ENCODE measurements at places on chromosomes 4 and X.

DNA sequence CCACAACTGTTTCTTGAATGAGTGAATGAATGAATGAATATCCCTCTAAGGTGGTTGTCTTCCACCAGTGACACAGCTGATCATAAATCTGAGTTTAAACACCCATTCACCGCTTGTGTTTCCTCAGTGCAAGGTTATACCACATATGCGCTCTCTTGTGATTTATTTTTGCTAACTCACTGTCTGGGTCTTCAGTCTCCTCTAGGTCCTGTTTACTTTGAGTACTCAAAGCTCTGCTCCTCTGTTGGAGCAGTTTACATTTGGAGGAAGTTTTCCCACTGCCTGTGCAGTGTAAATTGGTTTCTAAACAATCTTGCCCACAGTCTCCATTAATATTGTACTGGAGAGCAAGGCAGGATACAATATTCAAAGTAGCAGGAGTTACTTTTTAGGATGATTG lies 212.6 kb upstream of the JADE1 start:
- no peak for DNase-seq

GRCh38 chrX:16119353-16120220 lies 3.8 kb upstream of the GRPR start:
- DNase-seq, result no peak

GRCh38 chr4:151687021-151687640 lies 73.7 kb downstream of the GATB start:
- DNase-seq, result no peak

GRCh38 chrX:4964112-4964511 lies 1250.7 kb upstream of the PRKX start:
- DNase-seq, result no peak

DNA sequence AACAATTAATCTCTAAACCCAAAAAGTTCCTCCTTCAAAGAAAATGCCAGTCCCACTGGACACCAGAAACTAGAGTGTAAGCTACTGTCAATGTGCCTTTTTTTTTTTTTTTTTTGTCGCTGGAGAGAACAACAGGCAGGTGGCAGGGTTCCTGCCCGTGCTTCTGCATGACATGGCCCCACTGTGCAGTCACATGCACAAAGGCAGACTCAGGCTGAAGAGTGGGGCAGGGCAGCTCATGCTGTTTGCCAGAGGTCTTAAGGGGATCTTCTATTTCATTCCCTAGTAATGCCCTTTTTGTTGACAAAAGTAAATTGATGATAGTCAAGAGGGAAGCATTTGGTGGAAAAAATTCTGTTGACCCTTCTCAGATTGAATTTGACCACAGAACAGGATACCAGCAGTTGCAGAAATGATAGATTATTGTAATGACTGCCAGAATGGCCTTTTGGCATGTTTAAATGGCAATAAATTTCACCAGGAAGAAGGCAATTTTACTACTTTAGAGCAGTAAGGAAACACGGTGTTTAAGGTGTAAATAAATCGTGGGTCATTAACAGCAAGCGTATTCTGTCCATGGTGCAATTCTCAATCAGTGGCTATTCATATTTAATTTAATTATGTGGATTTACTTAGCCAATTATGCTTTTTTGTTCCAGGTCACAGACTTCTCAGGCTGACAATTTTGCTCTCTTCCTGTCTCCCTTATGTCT lies 80.9 kb downstream of the NKX6-1 start:
- DNase-seq, result peak; percentile 53

- DNase-seq, result no peak
Measured at GRCh38 chr4:151653548-151653918, 107.3 kb downstream of the GATB start.

DNA sequence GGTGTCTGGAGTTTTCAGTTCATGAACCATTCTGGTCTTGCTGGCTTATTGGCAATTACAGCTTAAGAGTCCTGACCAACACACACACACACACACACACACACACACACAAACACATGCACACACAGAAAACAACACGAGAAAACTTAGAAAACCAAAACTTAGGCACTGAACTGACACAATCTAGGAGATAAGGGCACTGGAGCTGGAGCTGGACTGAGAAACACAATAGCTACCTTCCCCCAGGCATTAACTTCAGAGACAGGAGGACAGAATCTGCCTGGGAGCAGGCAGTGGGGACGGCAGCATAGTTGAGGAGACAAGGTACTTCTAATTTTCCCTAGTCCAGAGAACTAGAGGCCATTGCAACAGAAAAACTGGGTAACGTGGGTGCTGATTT lies 62.3 kb downstream of the LNX1 start:
- no peak for DNase-seq

GRCh38 chr4:169485791-169486742 lies 126.3 kb downstream of the NEK1 start:
- peak; percentile 30 for DNase-seq

GRCh38 chr4:169189372-169189771 lies 81.4 kb downstream of the SH3RF1 start:
- DNase-seq, result no peak

DNA sequence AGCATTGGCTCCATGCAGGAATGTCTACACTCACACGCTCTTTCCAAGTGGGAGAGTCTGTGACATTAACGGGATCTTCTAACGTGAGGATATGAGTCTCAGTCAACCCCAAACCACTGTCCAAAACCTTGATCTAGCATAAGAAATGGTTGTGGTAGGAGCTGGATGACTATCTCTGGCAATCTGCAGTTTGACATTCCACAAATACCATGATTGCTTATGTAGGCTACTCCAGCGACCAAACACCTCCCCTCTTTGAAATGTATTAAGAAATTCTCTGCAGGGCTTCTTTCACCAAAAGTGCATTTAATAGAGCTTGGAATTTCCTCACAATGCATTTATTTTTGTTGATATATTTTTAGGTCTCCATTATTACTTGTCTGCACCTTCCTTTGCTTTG lies 14.1 kb upstream of the STX18 start:
- no peak for DNase-seq

GRCh38 chr4:100113096-100113495 lies 77.2 kb downstream of the DDIT4L start:
- DNase-seq, result no peak

- DNase-seq, result no peak
Measured at GRCh38 chrX:123924186-123924585, 37.3 kb upstream of the STAG2 start.

- DNase-seq, result no peak
Measured at GRCh38 chr4:120765260-120765680, 157.3 kb downstream of the PRDM5 start.

- no peak for DNase-seq
Measured at GRCh38 chr4:55507612-55508011, 39.1 kb downstream of the CLOCK start.

DNA sequence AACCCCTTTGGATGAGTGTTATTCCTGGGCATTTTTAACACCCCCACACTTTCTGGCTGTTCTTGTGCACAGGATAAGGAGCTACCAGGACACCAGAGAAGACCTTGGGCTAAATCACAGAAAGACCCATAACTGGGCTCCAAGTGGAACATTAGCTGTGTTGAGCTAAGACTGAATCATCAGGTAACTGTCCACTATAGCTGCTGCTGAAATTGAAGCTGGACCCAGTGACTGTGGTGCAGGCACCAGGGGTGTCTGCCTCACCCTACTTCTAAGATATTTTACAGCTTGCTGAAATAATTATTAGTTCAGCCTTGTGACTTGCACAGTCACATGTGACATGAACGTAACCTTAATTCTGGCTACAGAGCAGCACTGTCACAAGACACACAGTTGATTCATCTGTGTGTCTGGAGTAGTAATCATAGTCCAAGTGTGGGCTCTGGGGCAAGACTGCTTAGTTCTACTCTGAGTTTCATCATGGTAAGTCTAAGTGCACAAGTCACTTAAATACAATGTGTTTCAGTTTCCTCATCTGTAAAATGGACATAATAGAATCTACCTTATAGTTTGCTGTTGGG lies 127.4 kb downstream of the SLC39A8 start:
- DNase-seq, result no peak

- no peak for DNase-seq
Measured at GRCh38 chrX:97858592-97858991, 974.9 kb downstream of the RPA4 start.

GRCh38 chr4:84691170-84691691 lies 108.3 kb downstream of the CDS1 start:
- no peak for DNase-seq

GRCh38 chr4:111494471-111494870 lies 650.8 kb upstream of the FAM241A start:
- DNase-seq, result no peak

DNA sequence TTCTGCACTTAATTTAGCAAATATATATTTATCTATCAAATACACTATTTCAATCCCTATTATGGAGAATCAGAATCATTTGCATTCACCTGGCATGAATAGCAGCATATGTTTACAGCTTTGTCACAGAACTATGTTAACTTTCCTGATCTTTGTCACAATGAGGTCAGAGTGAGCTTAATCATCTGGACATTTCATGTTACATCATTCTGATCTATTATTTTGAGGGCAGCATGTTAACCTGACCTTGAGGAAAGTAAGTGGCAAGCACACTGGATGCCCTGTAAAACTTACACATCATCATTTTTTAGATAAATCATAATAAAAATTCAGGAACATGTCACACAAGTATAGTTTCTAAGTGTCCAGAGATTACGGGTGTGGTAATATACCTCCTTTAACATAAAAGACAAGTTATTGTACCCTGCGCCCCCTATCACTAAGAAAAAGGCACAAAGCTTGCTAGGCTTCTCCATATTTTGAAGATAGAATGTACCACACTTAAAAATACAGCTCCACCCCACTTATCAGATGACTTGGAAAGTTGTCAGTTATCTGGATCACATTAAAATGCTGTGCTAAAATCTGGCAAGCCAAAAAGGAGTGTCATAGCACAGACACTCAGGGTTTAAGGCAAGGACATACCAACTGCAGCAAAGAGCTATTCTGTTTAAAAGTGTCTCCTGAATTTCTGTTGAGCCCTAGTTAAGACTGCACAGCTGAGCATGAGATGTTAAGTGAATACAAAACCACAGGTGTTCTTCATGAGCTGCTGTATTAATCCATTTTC lies 182.7 kb upstream of the FAT4 start:
- no peak for DNase-seq

DNA sequence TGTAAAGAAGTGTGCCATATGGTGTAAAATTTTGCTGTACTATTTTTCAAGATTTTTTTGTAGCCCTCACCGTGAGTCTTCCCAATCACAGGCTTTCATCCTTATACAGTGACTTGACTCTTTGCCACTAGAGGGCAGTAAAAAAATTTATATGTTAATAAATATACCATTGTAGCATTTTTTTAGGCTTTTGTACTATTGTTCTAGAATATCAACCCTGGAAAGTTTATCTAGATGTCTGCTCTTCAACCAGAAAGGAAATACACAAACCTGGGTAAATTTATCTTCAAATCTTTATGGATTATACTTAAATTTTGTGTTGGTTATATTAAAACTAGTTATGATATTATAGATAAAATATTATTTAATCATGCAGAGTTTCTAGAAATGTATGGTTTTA lies 235.3 kb downstream of the TENM3 start:
- DNase-seq, result peak; percentile 81

DNA sequence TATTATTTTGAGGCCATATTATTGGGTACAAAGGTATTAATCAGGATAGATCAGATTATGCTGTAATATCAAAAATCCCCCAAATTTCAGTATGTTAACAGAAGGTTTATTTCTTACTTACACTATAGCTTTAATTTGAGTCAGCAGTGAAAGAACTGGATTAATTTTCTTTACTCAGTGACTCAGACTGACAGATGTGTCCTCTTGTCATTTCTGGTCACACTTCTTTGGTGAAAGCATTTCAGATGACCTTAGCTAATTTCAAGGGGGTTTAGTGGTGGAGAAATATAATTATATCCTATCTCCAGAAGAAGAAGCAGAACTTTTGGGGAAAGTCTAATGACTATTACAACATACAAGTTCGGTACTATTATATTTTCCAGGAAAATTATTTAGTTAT lies 12.4 kb downstream of the DDIT4L start:
- no peak for DNase-seq

DNA sequence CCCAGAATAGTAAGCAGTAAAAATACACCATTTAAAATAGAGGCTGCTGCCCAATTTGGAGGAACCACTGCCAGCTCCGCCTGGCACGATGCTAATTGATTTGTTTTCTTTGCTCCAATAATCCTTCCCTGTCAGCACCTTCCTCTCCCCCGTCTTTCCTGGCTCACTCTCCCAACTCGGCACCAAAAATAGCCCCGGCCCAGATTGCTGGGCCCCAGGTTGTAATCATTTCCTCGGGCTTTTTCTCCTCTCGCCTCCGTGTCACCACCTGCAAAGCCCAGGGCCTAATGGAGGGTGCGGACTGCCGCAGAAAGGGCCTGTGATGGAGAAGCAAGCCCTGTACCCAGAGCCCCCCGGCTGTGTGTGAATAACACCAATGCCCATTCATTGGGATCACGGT lies 197.6 kb upstream of the PSAPL1 start:
- no peak for DNase-seq

GRCh38 chr4:2321279-2322196 lies 59.6 kb upstream of the MXD4 start:
- no peak for DNase-seq

GRCh38 chr4:20760053-20760452 lies 59.8 kb downstream of the PACRGL start:
- no peak for DNase-seq

GRCh38 chrX:149510386-149510785 lies 5.3 kb upstream of the IDS start:
- no peak for DNase-seq

DNA sequence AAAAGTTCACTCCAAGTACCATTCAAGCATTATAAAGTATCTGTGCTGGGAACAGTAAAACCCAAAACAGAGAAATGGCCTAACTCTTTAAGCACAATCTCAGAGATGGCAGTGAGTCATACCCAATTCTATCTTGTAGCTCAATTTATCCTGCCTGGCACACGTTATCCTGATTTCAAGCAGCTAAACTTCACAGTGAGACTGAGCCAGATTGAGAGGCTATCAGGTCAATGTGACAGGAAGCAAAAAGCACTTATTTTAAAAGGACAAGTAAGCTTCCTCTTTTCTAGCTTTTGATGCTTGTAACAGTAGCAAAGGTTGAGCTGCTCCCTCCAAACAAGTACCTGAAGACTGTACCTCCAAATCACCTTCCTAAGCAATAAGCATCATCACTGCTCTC lies 324.9 kb downstream of the NAF1 start:
- no peak for DNase-seq

DNA sequence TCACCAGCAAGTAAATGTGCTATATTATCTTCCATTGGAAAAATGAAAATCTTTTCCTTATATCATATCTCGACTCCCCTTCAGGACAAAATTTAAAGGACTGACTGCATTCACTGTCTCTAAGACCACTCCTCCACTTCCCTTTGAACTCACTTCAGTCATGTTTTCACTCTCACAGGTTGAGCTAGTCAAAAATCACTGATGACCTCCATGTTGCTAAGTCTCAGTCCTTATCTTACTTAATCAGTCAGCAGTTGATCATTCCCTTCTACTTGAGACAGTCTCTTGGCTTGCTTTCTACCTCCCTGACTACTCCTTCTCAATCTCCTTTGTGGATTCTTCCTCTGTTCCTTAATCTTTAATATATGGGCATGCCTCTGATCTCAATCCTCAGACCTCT lies 117.0 kb upstream of the LSM6 start:
- no peak for DNase-seq

Measured in COR-L47 (cell line).